ENCODE measurements at places on chromosomes 4 and X.

DNA sequence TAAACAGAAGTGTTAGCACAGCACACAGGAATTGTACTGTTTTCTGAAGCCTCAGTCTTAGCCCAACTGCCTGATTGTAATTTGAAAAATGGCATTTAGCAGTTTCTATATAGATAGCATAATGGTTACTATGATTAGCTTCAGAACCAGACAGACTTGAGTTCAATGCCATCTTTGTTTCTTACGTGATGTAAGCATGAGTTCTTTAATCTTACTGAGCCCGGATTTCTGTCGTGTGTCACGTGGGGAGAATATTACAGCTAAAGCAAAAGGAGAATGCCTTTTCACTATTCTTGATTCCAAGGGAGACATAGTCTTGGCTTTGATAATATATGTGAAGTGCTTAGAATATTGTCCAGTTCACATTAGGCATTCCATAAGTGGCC, 407.3 kb downstream of the STIM2 start:
- DNase-seq: no peak

DNA sequence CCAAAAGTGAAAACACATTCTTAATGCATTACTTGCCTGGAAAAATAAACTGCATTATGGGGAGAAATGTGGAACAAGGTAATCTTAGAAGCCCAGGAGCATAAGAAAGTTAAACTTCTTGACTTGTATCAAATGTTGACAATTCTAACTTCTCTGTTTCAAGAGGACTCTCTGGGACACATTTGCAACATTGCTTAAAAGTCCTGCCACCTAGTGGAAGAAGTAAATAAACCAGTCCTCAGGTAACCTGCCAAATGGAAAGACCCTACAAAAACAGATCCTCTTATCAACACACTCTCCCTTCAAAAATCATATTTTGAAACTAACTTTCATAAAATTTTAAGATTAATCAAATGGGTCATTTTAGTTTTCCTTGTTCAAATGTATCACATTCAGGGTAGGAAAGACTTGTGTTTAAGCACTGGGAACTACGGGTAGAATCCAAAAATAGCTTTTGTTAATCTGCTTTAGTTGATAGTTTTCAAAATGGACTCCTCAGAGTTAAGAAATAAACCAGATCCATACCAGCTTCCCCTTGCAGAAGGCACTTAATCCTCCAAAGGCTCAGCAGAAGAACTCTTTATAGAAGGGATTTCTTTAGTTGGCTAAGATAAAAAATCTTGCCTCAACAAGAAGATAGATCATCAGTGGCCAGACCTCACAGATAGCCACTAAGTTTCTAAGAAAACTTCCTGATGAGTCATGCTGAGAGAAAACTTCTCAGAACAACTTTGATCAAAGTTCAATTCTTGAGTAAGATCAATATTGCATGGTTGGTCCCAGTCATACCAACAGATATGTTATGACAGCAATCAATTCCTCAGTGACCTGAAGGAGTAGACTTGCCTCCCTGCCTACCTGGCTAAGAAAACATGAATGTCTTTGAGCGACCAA, 141.7 kb downstream of the HHIP start:
- DNase-seq: no peak

- DNase-seq: no peak
These were observed 55.4 kb upstream of the GRPR start for GRCh38 chrX:16067886-16068515.

- no peak for DNase-seq
These were observed 107.5 kb upstream of the RPL34 start for GRCh38 chr4:108512615-108513505.

GRCh38 chrX:120145295-120145925, 13.0 kb upstream of the RHOXF2 start:
- no peak for DNase-seq

GRCh38 chr4:1245481-1246051, 3.4 kb downstream of the CTBP1 start:
- no peak for DNase-seq

Data from hematopoietic multipotent progenitor cell treated with erythropoietin and hydrocortisone succinate and interleukin-3 and kit ligand, for 15 days (in vitro differentiated cells).